Left kidney (tissue), 8 donors: ENCODE measurements at places on chromosomes 5 and 9.

- DNase-seq, result no peak
Measured at GRCh38 chr9:79384501-79384900, 187.3 kb upstream of the TLE4 start.

GRCh38 chr5:107812570-107813141 lies 141.9 kb upstream of the EFNA5 start:
- DNase-seq, result no peak

DNA sequence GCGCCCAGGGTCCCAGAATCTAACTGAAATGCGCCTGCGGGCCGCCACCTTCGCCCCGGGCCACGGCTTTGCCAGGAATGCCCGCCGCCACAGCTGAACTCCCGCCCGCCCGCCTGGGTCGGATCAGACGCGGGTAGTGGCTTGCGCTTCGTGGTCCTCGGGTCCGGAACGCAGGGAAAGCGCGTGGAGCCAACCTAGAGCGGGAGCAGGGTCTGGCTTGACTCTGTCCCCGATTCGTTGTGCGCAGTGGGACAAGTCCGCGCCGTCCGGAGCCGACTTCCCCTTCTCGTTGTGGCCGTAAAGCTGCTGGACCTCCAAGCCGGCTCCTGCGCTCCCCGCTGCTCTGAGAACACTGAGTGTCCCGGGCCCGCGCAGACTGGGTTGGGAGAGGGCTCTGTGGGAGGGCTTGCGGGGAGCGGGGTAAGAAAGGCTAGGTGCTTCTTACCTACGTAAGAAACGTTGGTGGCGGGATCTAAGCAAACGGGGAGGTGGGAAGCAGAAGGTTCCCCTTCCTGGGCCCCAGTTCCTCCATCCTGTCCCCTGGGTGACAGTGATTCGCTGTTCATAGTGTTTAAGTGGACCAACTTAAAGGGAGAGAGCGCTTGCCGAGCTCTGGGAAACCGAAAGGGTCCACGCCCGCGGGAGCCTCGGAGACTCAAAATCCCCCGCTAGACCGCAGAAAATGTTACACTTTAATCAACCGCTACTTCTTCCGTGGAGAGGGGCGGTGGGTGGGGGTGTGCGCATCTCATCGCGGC lies 4.4 kb upstream of the FOXE1 start:
- no peak for DNase-seq

GRCh38 chr5:141402553-141403243 lies at the start of gene PCDHGA9:
Gene PCDHGA9, plus strand, starts transcription at chr5:141402778. Its CDS starts 175 bp downstream, at chr5:141402953.
- DNase-seq, result no peak

GRCh38 chr5:150020249-150020648 lies 19.7 kb downstream of the HMGXB3 start:
- DNase-seq, result no peak
